NAMALWA (cell line): ENCODE measurements at places on chromosomes 1 and 21.
A peak's percentile ranks its signal among the peaks of the same experiment; 100 is the strongest.

GRCh38 chr1:31483012-31483946, 70.3 kb downstream of the SERINC2 start:
- peak; percentile 87 for DNase-seq

- DNase-seq: no peak
Observed at GRCh38 chr21:16579538-16579937, 849.8 kb downstream of the USP25 start.

GRCh38 chr1:2323451-2323974, 67.8 kb downstream of the MORN1 start:
- no peak for DNase-seq

- DNase-seq: no peak
Observed at GRCh38 chr1:110083866-110084226, 13.4 kb upstream of the ALX3 start.

- DNase-seq: no peak
Observed at GRCh38 chr1:39398278-39399021, 93.0 kb upstream of the BMP8A start.

DNA sequence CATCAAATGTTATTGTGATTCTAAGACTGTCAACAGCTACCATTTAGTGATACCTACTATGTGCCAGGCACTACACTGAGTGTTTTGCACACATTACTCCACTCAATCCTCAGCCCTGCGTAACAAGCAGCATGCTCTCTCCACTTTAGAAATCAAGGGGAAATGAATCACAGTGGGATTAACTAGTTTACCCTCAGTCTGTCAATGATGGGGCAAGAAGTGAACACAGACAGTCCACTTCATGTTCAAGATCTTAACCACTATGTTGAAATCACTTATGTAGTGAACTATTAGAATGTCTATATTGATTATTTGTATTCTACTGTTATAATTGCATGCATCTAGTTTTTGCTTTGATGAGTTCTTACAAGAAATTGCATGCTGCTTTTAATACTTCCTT, 165.3 kb downstream of the LTN1 start:
- DNase-seq: no peak

- DNase-seq: no peak
Observed at GRCh38 chr1:155069551-155070157, 6.1 kb downstream of the EFNA4 start.

- DNase-seq: no peak
Observed at GRCh38 chr1:47590523-47591225, 152.8 kb downstream of the FOXD2 start.

DNA sequence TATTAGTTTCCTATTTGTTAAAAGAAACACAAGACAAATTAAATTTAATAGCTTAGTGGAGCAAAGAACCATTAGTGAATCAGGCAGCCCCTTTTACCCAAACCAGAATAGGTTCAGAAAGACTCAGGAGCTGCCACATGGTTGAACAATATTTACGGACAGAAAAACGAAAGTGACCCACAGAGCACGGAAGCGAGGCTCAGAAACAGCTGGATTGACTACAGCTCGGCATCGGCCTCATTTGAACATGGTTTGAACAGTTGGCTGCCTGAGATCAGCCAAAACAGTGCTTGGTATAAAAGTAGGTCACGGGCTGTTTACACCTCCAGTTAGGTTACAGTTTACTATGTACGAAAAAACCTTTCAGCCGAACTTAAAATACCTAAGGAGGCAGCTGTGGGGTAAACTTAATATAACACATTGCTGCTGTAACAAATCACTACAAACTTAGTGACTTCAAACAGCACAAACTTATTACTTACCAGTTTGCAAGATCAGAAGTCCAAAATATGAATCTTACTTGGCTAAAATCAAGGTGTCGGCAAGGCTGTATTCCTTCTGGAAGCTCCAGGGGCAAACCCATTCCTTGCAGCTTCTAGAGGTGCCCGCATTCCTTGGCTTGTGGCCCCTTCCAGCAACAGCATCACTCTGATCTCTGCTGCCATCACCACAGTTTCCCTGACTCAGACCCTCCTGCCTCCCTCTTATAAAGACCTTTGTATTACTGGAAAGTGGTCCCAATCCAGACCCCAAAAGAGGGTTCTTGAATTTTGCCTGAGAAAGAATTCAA, 11.8 kb downstream of the PADI4 start:
- DNase-seq: no peak

DNA sequence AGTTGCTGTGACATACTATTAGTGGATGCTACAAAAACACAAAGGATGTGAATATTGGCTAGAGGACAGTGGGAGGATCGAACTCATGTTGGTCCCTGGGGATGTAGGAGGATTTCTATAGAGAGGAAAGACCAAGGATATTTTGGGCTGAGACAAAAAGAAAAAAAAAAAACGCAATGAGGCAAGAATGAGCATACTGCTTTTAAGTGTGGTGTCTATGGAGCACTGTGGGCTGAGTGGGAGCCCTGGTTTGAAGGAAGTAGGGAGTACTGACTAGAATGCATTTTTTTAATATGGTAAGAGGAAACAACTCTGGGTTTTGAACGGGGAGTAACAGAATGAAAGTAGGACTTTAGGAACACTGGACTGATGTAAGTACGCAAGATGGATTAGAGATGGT, 450.7 kb downstream of the NEGR1 start:
- DNase-seq: no peak

DNA sequence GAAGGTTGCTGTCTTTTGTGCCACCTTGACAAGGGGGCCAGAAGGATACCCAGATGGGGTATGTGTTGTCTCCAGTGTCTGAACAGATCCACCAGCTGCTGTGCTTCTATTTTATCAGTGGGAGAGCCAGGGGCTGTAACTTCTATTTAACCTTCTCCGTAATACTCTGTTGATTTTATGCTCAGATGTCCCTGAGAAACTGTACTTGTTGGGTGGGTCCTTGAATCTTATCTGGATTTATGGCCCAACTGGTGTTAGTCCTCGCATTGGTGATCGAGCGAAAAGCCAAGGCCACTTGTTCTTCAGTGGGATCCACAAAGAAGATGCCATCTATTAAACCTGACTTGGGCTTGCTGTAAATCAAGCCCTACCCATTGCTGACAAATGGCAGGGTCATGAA, 56.4 kb downstream of the ST6GALNAC3 start:
- no peak for DNase-seq

GRCh38 chr1:165824269-165824643, 3.2 kb upstream of the UCK2 start:
- DNase-seq: no peak
